Activated CD4-positive, alpha-beta T cell treated with anti-CD3 and anti-CD28 coated beads for 36 hours (primary cell): ENCODE measurements at places on chromosomes 3 and 15.
A peak's percentile ranks its signal among the peaks of the same experiment; 100 is the strongest.

GRCh38 chr15:68787609-68788263 is 33.0 kb downstream of the ANP32A start:
- DNase-seq: no peak

GRCh38 chr15:56835718-56836171 is 82.7 kb upstream of the TCF12 start:
- no peak for DNase-seq

DNA sequence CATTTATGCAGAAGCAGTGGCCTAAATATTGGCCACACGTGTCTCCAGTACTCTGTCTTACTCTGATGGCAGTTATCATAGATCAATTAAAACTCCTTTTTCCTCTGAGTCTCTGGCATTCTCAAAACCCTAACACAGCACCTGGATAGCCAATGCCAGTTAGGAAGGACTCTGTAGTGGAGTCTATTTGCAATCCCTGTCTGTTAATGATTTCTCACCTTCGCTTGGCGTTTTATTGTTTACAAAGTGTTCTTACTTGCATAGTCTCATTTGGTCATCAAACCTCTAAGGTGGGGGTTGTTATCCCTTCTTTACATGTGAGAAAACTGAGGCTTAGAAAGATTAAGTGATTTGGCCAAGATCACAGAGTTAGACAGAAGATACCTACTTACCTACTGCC is 258.8 kb downstream of the IL5RA start:
- DNase-seq: no peak

GRCh38 chr3:51711352-51712037 is 4.6 kb downstream of the GRM2 start:
- DNase-seq: no peak

DNA sequence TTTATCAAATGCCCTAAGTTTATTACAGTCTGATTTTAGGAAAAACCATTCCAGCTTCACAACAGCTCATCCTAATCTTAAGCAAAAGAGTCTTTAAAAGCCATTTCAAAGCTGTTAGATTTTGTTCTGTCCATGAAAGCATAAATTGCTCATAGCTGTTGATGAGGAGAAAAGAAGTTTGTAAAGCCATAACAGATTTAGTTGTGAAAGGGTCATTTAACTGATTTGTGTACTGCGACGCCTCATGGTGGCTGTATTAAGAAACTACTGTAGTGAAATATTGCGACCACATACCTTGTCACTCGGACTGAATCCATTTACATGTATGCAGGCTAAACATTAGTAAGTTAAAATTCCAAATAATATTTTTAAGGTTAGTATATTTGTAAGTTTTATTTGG is 20.9 kb downstream of the BBX start:
- DNase-seq: peak; percentile 12

- no peak for DNase-seq
These were observed 26.8 kb downstream of the KAT2B start for GRCh38 chr3:20066850-20067617.

DNA sequence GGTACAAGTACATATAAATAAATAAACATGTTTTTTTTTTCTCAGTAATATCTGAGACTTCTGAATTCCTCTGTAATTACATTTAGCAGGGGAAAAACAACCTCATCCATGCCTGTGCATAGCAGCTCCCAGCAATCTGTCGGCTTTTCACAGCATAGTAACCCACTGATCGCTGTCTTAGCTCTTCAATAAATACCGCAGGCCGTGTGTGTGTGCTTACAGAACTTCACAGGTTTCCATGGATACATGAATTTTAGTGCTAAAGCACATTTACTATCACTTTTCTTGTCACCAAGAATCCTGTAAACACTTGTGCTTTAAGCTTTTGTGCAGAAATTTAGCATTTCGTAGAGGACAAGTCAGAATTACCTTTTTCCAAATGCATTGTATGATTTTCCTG is 4.0 kb upstream of the PLAAT1 start:
- no peak for DNase-seq

DNA sequence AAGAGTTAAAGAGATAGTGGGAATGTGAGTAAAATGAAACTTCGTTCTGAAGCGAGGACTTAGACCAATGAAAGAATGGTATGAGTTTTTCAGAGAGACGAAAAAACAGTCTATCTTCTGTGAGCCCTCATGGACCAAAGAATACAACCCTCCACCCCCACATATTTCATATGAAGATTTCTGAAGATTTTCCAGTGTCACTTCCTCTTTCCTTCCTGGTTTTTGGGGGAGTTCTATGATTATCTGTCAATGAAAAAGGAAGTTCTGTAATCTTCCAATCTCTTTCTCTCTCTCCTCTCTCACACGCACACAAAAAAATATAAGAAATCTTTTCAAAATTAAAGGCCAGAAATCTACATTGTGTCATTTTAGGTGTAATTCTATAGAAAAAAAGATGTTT is 27.7 kb downstream of the CMSS1 start:
- DNase-seq: no peak

GRCh38 chr3:43481375-43481774 is 140.4 kb downstream of the ANO10 start:
- DNase-seq: no peak

DNA sequence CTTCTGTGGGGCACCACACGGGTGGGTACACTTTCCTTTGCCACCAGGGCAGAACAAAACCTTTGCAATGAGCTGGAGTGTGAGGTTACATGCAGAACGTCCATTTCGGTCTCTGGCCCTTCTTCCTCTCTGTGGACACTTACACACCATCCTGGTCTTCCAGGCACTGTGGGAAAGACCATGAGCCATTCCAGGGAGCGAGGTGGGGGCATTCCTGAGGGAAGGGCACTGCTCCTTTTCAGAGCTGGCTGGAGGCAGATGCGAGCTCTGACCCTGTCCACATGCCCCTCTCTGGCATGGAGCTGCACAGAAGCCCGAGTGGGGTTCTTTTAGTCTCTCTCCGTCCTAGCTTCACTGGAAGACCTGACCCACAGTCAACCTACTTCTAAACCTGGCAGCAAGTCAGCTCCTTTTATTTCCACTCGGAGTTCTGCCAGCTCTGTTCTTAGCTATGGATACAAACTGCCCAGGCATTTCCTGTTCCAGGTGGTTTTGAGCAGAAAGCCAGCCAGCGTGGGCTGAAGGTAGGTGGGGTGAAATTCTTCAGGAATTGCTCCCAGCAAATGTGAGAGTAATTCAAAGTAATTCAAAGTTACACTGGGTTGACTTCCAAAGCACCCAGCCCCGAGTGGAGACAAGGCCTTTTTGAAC is 281.4 kb downstream of the ADAMTS17 start:
- DNase-seq: no peak

DNA sequence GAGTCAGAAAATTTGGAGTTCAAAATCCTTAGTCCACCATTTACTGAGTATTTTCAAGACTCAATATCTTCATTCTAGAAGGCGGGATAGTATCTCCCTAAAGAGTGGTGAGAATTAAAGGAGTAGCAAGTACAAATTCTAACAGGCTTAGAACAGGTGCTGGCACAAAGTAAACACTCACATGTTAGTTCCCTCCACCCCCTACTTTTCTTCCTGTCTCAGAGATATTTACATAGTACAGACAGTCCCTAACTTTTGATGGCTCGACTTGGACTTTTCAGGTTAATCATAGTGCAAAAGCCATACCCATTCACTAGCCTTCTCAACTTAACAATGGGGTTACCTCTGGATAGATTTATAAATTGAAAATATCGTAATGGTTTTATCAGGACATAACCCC is 476.2 kb upstream of the RASGRP1 start:
- DNase-seq: no peak

DNA sequence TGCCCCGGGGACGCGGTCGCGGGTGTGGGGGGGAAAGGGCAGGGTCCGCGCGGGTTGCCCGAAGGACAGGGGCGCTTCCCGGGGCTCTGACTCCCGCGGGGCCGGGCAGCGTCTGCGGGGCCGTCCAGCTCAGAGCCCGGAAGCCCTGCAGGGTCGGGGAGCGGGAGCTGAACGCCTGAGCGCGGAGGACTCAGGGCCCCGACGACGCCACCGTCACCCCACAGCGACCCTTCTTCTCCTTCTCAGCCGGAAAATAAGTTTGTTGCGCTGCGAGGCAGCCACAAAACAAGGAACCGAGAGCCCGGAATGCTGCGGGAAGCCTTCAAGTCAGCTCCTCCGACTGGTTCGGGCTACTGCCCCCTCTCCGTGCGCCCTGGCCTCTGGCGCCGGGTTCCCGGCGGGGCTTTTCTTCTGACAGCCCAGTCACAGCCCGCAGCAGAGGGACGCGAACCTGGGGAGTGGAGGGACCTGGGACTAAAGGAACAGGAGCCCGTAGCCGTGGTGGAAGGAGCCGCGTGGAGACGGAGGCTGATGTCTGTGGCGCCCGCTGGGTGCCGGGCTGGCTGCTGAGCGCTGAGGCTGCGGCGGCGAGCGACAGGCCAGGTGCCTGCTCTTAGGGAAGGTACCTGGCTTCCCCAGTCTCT is 484 bp downstream of the CNTN4 start:
- peak; percentile 11 for DNase-seq

DNA sequence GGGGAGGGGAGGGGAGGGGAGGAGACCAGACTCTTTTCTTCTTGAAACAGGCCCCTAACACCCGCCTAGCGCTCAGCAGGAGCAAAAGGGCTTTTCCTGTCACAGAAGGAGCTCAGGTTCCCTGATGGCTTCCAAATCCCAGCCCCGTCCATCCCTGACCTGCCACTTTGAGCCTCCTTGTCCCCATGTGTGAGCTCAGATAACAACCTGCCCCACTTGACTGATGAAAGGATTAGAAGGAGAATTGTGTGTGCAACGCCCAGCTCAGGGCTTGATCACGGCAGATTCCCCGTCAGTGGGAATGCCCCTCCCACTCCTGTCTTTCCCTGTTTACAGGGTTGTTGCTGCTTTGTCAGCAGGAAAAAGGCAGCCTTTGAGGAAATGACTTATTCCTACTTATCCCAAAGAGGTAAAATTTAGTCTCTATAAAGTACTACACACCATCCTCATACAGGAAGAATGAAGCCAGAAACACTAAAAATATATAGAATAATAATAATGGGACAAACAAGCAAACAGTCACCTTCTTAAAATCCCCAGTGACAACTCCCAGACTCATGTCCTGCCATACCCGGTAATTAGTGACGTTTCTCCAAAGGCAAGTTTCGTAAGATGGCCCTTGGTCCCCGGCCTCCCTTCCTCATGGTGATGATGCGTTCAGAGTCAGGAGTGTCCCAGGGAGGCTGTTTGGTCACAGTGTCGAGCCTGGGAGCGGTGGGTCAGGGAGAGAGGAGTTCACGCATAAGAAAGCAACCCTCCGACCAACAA is 6.1 kb upstream of the LRRC15 start:
- DNase-seq: no peak

GRCh38 chr15:66673410-66674322 is 28.4 kb upstream of the SMAD6 start:
- peak; percentile 77 for DNase-seq

GRCh38 chr3:81270603-81271379 is 490.7 kb downstream of the GBE1 start:
- no peak for DNase-seq

GRCh38 chr15:60752973-60753720 is 274.2 kb upstream of the ICE2 start:
- no peak for DNase-seq

GRCh38 chr3:58176827-58177489 is 33.8 kb downstream of the DNASE1L3 start:
- no peak for DNase-seq

- DNase-seq: no peak
These were observed 345.1 kb upstream of the CBLB start for GRCh38 chr3:106213954-106214353.

DNA sequence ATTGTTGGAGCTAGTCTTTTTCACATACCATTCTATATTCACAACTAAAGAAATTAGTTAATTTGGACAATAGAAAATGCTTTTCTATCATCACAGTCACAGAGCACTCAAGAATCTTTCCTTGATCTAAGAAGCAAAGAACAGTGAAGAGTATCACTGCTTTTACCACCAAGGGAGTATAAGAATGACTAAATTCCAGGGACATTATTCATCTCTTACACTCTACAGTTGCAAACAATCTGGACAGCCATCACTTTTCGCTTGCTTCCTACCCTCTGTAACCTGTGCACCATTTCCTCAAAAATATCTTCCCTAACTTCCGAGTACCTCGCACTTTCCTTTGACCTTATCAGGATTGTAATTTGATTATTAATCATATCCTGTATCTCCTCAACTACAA is 359.5 kb upstream of the TMCO5A start:
- no peak for DNase-seq

DNA sequence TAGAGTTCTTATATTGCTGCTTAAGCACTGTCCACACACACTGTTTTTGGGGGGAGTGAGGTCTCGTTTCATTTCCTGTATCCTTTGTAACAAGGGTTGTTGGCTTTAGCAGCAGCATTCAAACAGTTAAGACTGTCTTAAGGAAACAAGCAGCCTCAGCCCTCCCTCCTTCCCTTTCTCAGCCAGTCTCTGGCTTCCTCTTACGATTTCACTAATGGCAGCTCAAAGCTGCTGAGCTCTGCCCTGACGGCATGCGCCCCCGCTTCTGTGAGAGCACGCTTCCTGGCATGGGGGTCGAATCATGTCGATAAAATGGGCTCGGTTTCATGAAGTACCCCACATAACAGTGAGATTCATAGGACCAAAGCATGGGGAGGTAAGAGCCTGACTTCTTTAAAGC is 105.0 kb downstream of the KLHL25 start:
- DNase-seq: peak; percentile 75

GRCh38 chr3:127456471-127457093 is 134.0 kb downstream of the TPRA1 start:
- DNase-seq: peak; percentile 30

DNA sequence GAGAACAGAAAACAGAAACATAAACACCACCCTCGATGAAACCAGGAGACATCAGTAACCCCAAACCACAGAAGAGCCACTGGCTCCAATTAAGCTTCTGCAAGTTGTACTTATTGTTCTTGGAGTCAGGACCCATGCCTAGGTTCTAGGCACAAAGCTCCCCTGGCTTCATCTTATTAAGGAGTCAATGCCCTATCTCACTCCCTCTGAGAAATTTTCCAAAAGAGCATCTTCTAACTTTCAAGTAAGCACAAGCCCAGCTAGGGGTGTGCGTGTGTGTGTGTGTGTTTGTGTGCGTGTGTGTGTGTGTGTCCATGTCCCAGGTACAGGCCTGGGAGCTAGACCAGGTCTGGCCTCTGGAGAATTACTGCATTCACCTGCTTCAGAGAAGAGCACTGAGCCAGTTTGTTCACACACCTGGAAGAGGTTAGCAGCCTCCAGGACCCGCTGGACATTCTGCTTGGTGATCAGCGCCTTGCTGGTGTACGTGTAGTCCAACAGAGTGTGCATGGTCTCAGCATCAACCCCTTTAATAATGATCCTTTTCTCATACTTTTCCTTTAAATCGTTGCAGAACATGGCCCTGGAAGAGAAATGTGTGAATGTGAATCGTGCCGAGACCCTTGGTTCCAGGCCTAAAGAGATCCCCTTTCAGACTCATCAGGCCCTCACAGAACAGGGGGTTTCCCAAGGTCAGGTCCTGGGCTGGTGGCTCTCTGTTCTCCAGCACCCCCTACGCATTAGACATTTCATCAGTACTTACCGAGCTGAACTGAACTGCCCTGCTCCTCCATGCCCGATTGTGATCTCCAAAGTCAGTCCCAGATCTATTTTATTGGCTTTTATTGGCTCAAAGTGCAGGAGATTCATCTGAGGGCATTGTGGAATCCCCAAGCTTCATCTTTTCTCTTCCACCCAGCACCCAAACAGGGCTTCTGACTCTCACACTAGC is 27.8 kb downstream of the KLHL6 start:
- DNase-seq: peak; percentile 36
